ENCODE measurements at places on chromosomes 2 and 18.

DNA sequence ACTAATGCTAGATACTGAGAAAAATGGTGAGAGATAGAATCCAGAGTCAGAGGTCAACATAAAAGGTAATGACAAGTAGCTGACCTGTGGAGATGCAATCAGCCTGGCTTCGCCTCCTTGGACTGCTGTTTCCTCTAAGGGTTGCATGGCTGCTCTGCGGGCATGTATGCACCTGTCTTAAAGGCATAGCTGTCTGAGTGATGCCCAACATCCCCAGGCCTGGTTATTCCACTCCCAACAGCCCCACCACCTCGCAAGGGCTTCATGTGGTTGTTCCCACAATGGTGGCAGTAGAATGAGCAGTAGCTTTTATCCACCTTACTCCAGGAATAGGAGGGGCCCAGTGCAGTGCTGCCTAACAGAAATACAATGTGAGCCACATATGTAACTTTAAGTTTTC lies 69.7 kb upstream of the ALK start:
- no peak overlapping the region for H3K27ac ChIP-seq
- H3K4me3 ChIP-seq = no peak overlapping the region
- peaks cover 4% of the 10 kb centered on the region for H3K4me1 ChIP-seq
- H3K36me3 ChIP-seq = no peaks in the 10 kb centered on the region
- DNase-seq = no peak

DNA sequence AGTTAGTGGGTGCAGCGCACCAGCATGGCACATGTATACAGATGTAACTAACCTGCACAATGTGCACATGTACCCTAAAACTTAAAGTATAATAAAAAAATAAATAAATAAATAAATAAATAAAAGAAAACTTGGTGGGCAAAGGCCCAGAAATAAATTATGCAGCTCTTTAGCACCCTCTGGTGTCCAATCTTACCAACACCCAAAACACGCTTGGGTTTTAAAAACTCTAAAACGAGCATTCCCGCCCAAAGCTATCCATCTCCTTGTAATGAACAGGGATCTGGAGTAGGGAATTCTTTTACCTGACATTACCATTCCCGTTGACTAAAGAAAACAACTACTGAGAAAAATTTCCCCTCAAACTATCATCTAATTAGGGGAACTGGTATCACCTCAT lies 2005.9 kb upstream of the CELF4 start:
- no peak overlapping the region for H3K4me3 ChIP-seq
- H3K27me3 ChIP-seq = no peaks in the 10 kb centered on the region
- H3K4me1 ChIP-seq = no peaks in the 10 kb centered on the region

DNA sequence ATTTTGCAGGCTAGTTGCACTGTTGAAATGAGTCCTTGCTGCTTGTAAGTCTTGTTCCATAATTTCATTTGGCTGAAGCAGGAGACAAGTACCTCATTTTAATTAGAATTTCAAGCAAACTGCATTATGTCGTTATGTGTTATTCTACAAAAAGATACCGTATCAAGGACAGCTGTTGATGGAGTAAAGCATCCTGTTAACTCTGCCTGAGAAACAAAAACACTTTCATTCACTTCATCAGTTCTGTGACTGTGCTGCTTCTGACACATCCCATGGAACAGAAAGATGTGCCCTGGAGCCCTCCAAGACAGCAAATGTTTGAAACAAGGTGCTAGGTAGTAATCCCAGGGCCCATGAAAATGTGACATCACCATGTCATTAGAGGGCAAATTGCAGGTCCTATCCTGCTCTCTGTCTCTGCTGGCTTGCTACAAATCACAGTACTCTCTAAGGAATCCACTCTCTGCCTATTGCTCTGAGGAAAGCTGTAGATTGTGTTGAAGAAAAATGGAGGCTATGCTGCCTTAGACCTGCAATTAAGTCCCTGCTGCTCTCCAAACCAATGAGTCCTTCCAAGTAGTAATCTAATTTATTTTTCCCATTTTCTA lies 209.7 kb upstream of the PARD3B start:
- H3K36me3 ChIP-seq = no peaks in the 10 kb centered on the region
- H3K27me3 ChIP-seq = no peaks in the 10 kb centered on the region
- no peak for DNase-seq
- no peak overlapping the region for H3K27ac ChIP-seq

GRCh38 chr2:159317392-159318088 lies 31.0 kb upstream of the WDSUB1 start:
- no peaks in the 10 kb centered on the region for H3K27me3 ChIP-seq
- peaks cover 60% of the 10 kb centered on the region for H3K36me3 ChIP-seq
- no peak overlapping the region for H3K27ac ChIP-seq
- peaks cover 5% of the 10 kb centered on the region for H3K4me1 ChIP-seq
- H3K4me3 ChIP-seq = no peak overlapping the region

GRCh38 chr2:158649846-158650245 lies 145.3 kb upstream of the DAPL1 start:
- no peak overlapping the region for H3K4me3 ChIP-seq
- H3K36me3 ChIP-seq = peaks cover 12% of the 10 kb centered on the region
- DNase-seq = no peak

DNA sequence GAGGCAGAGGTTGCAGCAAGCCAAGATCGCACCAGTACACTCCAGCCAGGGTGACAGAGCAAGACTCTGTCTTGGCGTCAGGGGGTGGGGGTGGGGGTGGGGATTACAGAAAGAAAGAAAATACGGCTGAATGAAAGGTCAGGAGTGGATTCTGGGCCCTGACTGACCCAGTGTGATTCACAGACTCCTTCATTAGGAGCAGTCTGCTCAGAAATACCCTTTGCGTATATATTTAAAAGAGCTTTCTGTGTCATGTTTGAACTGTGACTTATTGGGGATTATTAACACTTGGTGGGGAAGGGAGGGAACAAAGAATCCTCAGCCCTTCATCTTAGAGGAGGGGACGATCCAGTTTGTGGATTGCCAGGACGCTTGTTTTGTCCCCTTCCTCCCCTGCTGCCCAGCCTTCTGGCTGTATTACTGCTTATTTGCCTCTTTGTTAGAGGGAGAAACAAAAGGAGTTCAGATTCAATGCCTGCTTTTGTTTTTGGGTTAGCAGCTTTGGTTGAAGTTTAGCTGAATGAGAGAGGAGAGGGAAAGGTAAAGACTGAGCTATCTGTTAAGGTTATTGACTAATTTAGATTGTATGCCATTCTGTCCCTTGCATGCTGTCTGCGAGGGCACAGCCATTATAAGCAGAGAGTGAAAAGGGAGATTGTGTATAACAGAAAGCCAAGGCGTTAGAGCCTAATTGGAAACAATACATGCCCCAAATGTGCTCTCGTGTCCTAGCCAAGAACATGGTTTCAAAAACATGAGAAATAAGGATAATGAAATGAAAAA lies 118.3 kb downstream of the FMNL2 start:
- H3K27me3 ChIP-seq = no peaks in the 10 kb centered on the region
- no peak for DNase-seq
- peak overlapping the region; percentile 62 for H3K27ac ChIP-seq
- H3K4me1 ChIP-seq = peaks cover 53% of the 10 kb centered on the region
- H3K4me3 ChIP-seq = peak overlapping the region; percentile 17

DNA sequence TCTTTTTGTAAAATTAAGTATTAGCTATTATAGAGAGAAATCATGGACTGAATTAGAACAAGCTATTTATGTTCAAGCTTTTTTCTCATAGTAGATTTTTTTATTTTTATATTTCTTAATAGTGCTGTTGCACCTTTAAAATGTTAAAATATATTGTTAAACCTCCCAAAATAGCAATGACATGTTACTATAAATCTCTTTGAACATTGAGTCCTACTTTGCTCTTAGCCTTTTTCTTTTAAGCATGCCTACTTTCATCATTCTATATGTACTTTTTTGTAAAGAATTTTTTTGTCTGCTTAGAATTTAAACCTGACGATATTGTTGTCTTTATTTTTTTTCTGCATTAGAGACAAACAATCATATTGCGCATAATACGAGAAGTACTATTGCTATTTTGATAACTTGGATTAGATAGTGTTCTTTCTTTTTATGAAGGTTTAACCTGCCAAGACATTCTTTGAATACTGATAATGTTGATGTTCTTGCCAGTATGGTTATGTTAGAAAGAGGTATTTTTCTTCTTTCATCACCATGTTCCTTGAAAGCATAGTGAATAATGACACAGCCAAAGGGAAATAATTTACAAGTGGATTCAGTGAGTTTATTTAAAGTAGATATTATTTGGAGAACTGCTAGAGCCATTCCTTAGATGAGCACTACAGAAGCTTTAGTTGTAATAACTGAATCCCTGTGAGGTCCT lies 40.6 kb downstream of the PMS1 start:
- no peaks in the 10 kb centered on the region for H3K27me3 ChIP-seq
- H3K4me3 ChIP-seq = no peak overlapping the region
- H3K4me1 ChIP-seq = peaks cover 11% of the 10 kb centered on the region
- peaks cover 17% of the 10 kb centered on the region for H3K36me3 ChIP-seq
- H3K27ac ChIP-seq = no peak overlapping the region
- no peak for DNase-seq

- no peak overlapping the region for H3K4me3 ChIP-seq
- no peak overlapping the region for H3K27ac ChIP-seq
- DNase-seq = no peak
- H3K27me3 ChIP-seq = no peaks in the 10 kb centered on the region
These were observed 9.9 kb downstream of the MOB1A start for GRCh38 chr2:74168739-74169138.

- H3K4me3 ChIP-seq = no peak overlapping the region
- DNase-seq = no peak
- peaks cover 9% of the 10 kb centered on the region for H3K36me3 ChIP-seq
- H3K27me3 ChIP-seq = no peaks in the 10 kb centered on the region
These were observed 147.1 kb downstream of the IKZF2 start for GRCh38 chr2:213004197-213004821.
